Activated T-helper 1 cell treated with anti-CD3 and anti-CD28 coated beads, Interleukin-2, amount 50 U/mL, for 16 hours (primary cell): ENCODE measurements at places on chromosomes 2 and 18.

- no peak for DNase-seq
Observed at GRCh38 chr18:26082475-26082874, 7.9 kb downstream of the SS18 start.

- no peak for DNase-seq
Observed at GRCh38 chr2:132668189-132668823, 1.7 kb downstream of the LYPD1 start.

DNA sequence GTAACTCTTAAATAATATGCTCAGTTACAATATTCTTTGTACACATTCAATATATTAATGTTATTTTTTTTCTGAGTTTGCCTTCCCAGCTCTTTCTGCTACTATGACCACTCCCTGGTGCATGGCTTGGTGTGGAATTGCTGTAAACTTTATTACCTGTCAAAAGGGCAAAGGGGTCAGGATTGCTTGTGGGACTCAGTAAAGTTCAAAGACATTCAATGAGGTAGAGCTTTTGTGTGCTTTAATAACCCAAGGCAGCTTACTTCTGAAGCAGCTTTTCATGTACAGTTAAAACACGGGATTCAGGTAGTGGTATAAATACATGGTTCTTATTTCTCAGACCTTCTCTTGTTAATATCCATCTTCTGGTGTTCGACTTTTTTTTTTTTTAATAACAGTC lies 132.8 kb downstream of the MEIS1 start:
- DNase-seq: no peak

DNA sequence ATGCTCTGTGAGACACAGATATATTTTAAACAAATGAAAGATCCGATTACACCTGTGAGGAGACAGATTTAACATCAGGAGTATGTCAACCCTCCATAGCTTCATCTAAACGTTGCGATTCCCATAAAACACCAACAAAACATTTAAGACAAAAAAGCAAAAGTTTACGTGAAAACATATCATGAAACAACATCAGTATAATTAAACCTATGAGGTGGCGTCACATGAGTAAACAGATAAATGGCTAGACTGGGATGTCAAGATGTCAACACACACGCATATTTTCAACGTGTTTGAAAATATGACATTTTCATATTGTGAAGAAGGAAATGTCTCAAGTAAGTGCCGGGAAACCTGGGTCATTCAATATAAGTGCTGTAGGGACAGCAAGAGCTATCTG lies 25.5 kb upstream of the GPC1 start:
- no peak for DNase-seq

- no peak for DNase-seq
Observed at GRCh38 chr2:221485503-221485870, 86.6 kb downstream of the EPHA4 start.

GRCh38 chr2:143468341-143468888 lies 339.2 kb downstream of the ARHGAP15 start:
- no peak for DNase-seq

GRCh38 chr2:128378231-128379020 lies 59.8 kb upstream of the HS6ST1 start:
- no peak for DNase-seq

GRCh38 chr2:120287183-120288015 lies 34.7 kb downstream of the RALB start:
- no peak for DNase-seq

GRCh38 chr2:168087401-168087800 lies 160.0 kb downstream of the STK39 start:
- no peak for DNase-seq

GRCh38 chr2:154698721-154699574 lies 453 bp downstream of the KCNJ3 start:
- no peak for DNase-seq

DNA sequence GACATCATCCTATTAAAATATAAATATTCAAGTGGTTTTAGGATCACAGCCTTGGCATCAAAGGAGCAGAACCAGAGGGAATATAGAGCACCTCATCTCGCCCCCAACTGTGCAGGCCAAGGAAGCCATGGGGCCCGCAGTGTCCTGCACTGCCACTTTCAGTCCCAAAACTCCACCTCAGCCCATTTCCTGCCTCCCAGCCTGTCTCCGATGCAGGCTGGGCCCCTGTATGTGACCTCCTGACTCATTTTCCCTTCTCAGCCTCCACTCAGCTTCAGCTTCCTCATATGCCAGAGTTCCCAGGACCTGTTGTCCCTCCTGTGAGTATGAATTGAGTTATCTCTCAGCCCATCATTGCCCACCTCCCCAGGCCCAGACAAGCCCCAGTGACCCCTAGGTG lies 72.9 kb upstream of the GLI2 start:
- no peak for DNase-seq

- no peak for DNase-seq
Observed at GRCh38 chr2:149330127-149331022, at the start of gene LYPD6. Gene LYPD6 (plus strand): TSS chr2:149330587. CDS start chr2:149437709, 107,122 bp downstream.
